ENCODE measurements at places on chromosomes 6 and 20.

- DNase-seq = no peak
Observed at GRCh38 chr6:34646714-34647113, 49.9 kb downstream of the ILRUN start.

DNA sequence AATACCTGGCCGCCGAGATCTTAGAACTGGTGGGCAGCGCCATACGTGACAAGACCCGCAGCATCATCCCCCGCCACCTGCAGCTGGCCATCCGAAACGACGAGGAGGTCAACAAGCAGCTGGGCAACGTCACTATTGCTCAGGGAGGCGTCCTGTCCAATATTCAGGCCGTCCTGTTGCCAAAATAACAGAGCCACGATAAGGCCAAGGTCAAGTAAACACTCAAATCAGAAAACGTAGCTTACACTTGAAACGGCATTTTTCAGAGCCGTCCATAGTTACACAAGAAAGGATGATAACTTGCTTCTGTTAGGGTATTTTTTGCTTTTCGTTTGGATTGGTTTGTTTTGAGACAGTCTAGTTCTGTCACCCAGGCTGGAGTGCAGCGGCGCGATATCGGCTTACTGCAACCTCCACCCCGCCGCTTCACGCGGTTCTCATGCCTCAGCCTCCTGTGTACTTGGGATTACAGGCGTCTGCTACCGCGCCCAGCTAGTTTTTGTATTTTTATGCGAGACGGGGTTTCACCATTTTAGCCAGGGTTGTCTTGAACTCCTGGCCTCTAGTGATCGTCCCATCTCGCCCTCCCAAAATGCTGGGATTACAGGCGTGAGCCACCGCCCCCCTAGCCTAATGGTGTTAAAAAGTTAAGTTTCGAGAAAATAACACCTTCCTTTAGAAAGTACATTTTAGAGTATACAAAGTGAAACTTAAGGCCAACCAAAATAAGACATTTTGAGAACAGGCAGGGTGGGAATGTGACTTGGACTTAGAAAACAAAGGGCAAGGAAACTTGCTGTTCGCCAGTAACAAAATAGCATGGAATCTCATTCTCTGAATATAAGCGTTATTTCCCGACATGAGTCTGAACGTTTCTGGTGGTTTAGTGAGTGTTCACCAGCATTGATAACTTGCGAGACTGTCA lies 42.8 kb upstream of the HFE start:
- no peak for DNase-seq

- DNase-seq = no peak
Observed at GRCh38 chr6:107556082-107556481, 66.2 kb downstream of the SOBP start.

GRCh38 chr20:10789386-10789785 lies 115.6 kb upstream of the JAG1 start:
- DNase-seq = no peak

- DNase-seq = no peak
Observed at GRCh38 chr6:75147512-75147911, 58.3 kb downstream of the COL12A1 start.

- no peak for DNase-seq
Observed at GRCh38 chr6:137820952-137821351, 46.1 kb upstream of the TNFAIP3 start.

DNA sequence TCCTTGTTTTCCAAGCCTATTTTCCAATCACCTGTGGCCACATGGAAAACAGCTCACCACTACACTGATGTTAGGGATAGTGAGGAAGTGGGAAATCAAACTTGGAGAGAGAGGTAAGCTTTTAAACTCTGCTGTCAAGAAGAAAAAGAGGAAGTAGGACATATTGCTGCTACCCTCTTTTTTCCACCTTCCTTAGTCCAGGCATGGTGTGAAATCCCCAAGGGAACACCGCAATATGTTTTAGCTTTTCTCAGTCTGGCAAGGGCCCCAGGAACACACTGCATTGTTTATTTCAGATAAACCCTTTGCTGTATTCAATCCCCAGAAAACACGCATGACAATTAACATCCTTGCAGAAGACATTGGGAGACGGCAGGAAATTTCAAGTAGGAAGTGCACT lies 61.3 kb downstream of the HS3ST5 start:
- no peak for DNase-seq

DNA sequence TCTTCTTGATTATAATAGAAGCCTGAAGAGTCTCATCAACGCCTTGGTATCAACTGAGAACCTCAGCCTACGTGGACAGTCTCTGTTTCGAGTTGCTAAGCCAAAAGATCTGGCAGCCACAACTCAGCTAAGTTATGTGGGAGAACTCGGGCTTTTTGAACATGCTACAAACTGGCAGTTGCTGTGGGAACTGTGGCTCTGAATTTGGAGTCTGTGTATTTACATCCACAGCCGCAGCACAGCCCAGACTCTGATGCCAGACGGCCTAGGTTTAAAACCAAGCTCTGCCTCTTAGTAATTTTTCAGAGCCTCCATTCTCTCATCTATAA lies 35.8 kb downstream of the RIPOR2 start:
- no peak for DNase-seq

GRCh38 chr6:26187981-26188635 lies 100.9 kb downstream of the HFE start:
- DNase-seq = no peak

DNA sequence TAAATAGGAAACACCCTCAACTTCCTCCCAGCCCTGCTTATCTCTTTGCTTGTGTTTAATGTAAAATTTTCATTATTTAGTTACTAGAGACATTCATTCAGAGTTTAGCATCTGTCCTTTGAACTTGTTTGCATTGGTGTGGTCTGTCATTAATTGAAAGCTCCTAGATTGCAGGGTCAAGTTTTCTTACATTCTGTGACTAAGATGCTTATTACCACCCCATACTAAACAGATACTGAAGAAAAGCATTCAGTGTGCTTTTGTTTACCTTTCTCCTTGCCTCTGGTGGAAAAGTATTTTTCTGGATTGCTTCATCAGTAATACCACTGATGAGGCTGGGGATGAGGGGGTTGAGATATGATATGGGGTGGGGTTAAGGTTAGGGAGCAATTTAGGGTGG lies 199.0 kb downstream of the SAMD5 start:
- no peak for DNase-seq

DNA sequence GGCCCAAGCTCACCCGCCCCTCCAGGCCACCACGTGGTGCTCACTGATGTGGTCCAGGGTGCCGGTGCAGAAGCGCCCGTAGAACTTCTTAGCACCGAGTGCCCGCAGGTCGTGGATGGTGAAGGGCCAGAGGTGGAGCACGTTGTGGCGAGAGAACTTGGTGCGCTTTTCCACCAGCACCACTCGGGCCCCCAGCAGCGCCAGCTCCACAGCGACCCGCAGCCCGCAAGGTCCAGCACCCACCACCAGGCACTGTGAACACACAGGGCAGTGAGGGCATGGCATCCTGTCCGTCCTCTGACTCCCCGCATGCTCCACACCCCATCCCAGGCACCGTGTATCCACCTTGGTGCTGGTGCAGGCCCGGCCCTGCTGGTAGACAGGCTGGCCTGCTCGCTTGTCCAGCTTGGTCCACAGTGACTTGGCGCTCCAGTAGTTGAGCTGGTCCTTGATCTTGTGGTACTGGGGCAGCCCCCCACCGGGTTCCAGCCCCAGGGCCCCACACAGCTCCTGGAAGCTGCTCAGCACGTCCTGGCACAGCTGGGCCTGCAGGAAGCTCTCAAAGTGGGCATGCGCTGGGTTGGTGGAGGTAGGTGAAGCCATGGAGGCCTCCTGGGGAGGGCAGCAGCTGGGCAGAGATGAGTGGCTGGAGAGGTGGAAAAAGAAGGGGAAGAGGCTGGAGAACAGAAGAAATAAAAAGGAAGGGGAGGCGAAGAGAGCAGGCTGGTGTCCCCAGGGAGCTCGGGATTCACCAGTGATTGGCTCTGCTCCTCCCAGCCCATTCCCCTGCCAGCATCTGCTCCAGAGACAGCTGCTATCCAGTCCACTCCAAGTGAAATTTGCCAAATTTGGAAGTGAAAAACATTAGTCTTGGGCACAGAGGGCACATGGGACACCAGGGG lies 1.7 kb downstream of the MICAL1 start:
- no peak for DNase-seq

- DNase-seq = no peak
Observed at GRCh38 chr6:36076178-36077063, 48.8 kb downstream of the MAPK14 start.
